Stimulated activated CD8-positive, alpha-beta memory T cell treated with anti-CD3 and anti-CD28 coated beads, Interleukin-7, amount 100 ng/mL, for 1 hour (primary cell): ENCODE measurements at places on chromosomes 2 and 18.

DNA sequence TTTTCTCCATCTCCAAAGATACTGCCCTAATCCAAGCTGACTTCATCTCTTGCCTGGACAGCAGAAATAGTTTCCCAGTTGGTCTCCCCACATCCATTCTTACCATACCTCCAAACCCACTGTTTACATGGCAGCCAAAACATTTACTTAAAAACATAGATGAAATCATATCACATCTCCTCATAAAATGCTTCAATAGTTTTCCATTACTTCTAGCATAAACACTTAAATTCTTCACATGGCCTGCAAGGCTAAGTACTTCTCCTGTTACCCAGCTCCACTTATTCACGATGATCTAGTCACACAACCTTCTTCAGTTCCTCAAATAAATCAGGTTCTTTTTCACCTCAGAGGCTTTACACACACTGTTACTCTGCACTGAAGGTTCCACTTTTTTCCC lies 185.8 kb upstream of the ACVR2A start:
- no peak for DNase-seq

DNA sequence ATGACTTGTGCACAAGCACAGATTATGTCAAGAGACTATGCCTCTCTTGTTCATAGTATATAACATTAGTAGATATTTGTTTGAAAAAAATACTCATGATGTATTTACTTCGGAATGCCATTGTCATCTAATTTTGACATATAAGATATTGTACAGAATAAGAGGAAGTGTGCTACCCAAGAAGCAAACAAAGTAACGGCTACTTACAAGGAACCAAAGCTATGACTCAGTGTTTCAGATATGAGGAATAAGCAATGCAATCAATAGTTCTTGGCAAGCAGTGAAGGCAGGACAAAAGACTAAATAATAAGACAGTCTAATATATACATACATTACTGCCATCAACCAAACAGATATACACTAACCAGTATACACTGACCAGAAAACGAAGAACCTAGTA lies 256.3 kb downstream of the CCDC178 start:
- DNase-seq, result no peak

- DNase-seq, result no peak
Measured at GRCh38 chr2:240254337-240255164, 114.1 kb upstream of the OTOS start.

GRCh38 chr2:231394211-231395141 lies 1.0 kb upstream of the B3GNT7 start:
- no peak for DNase-seq
